HEK293T (cell line): ENCODE measurements at places on chromosomes 1 and 21.

DNA sequence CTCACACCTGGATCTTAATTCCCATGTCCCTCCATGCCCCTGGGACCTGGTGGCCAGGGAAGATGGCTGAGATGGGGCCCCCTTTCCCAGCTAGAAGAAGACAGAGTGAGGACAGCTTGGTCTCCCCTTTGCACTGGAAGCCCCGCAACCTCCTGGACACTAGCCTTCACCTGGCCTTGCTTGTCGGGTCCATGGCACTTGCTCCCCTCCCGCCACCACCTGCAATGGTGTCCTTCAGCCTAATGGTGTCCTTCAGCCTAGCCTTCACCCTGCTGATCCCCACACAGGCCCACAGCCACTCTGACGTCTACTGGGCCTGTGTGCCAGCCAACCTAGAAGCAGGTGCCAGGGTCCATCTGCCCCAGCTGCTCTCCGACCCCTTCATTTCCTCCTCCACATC lies 45.9 kb upstream of the EDN2 start:
- DNase-seq = no peak

- no peak for DNase-seq
These were observed 80.7 kb downstream of the UBE4B start for GRCh38 chr1:10113501-10113900.

GRCh38 chr1:201019321-201019977 lies 4.1 kb downstream of the KIF21B start:
- no peak for DNase-seq

DNA sequence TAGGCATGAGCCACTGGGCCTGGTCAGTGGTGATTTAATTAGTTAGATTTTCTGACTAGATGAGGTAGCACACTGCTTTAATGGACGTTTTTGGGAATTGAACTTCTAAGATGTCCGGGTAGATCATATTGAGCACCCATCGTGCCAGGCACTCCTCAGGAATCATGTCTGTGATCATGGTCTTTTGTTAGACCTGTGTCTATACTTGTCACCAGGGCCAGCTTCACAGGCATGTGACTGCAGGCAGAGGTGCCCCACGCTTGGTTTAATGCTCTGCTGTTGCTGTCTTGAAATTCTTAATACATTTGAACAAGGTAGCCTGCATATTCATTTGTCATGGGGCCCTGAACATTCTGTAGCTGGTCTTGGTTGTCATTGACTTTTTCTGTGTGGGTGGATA lies 19.6 kb downstream of the UBE4B start:
- DNase-seq = no peak

DNA sequence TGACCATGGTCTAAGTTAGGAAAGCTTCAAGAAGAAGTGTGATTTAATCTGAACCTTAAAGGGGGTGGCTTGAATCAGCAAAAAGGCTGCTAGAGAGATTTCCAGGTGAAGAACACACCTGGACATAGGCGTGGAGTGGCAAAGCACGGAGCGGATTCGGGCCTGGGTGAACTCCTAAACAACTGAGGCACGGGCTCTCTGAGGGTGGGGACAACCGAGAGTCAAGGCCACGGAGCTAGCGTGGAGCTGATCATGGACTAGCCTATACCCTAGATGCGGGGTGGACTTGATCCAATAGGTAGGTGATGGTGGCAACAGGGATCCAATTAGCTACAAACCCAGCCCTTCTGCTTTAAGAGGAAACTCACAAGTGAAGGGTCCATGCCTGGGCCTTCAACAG lies 27.8 kb downstream of the SYT2 start:
- DNase-seq = no peak

DNA sequence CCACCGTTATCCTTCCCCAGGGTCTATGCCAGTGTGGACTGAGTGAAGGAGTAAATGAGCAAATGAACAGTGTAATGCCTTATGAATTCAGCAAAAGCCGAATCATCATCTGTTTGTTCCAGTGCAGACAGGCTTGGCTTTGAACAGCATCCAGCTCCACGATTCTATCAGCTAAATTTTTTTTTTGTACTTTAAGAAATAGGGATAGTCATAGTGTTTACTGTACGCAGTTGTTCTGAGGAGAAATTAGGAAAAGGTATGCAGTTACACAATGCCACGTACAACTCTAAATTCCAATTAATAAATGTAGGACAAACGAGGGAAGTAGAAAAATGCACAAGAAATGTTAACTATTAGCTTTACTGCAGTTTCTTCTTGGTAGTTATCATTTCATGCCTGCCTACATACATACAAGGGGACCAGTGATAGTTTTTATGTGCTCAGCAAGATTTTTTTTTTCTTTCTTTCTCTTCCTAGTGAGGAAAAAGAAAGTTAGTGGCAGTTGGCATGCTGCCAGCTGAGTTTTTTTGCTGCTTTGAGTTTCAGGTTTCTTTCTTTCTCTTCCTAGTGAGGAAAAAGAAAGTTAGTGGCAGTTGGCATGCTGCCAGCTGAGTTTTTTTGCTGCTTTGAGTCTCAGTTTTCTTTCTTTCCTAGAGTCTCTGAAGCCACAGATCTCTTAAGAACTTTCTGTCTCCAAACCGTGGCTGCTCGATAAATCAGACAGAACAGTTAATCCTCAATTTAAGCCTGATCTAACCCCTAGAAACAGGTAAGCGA lies at the start of gene IFI44L:
Gene IFI44L, plus strand, starts transcription at position 646 of the 777 bp plus-strand sequence. CDS start 7,468 bp downstream, outside the sequence.
- no peak for DNase-seq

GRCh38 chr21:41280115-41280919 lies 36.3 kb upstream of the FAM3B start:
- no peak for DNase-seq

GRCh38 chr1:44637702-44638411 lies 36.4 kb downstream of the TMEM53 start:
- no peak for DNase-seq

GRCh38 chr1:161726473-161727255 lies 5.3 kb downstream of the FCRLB start:
- DNase-seq = peak; percentile 85

DNA sequence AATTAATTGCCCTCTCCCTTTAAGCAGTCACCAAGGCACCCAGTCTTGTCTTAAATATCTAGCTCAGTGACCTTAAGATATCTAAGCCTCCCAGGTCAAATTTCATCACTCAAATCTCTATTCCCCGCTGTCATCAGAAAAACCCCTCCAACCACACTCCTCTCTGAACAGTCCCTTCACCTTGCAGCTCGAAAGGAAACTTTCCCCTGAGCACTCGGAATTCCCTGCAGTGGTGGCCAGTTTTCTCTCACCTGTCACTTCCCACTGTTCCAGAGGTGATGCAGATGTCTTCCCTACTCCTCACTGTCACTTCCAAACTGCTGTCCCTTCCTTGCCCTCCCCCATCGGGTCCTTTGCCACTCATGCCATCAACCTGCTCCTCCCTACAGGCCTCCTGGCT lies 15.3 kb upstream of the SSX2IP start:
- DNase-seq = no peak

DNA sequence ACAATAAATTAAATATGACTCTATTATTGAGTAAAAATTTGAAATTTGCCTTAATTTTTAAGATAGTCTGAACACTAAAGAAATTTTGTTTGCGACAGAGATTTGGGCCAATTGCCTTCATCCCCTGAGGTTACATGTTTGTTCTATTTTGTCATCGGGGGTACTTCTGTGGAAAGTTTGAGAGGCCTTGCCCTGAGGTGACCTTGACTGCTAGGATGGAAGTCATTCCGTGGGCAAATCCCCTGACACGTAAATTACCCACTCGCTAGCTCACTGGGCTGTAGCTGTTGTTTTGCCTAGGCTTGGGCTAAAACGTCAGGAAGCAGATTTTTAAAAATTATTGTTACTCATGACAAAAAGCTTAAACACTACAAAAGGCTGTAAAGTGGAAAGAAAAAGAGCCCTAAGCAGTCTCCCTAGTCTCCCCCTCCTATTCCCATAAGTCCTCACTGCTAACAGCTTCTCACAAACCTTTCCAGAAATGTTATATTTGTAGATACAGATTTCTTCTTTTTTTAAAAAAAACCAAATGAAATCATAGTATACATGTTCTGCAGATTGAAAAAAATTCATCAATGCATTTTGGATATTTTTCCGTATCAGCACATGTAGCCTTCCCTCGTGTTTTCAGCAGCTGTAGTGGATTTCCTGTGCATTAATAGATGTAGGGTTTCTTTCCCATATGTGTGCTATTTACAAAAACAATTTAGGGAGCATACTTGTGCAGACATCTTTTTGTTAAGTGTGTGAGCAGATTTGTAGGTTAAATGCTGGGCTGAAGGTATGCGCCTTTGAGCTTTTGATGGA lies 142.7 kb downstream of the MRPS6 start:
- DNase-seq = no peak

GRCh38 chr1:160807247-160807646 lies 11.3 kb downstream of the LY9 start:
- no peak for DNase-seq

DNA sequence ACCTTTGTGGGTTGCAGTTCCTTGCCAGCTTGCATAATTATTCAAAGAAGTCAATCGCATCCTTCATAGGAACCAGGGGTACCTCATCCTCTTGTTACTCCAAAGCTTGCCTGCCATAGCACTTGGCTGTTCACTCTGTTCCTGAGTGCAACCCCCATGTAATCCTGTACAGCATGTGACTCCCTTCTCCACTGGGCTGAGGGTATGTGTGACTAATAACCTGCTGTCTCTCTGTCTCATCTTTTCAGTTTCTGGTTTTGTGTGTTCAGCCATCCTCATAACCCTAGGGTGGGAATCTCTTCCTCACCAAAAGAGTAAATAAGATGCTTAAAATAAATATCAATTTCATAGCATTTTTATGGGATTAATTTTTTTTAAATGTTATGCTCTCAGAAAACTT lies 351.9 kb downstream of the S1PR1 start:
- no peak for DNase-seq

DNA sequence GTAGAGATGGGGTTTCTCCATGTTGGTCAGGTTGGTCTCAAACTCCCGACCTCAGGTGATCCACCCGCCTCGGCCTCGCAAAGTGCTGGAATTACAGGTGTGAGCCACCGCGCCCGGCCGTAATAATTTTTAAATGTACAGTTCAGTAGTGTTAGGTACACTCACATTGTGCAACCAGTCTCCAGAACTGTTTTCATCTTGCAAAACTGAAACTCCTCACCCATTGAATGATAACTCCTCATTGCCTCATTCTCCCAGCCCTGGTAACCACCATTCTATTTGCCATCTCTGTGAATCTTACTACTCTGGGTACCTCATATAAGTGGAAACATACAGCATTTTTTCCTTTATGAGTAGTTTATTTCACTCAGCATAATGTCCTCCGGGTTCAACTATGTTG lies 3.4 kb downstream of the NLRP3 start:
- no peak for DNase-seq

GRCh38 chr21:39079617-39080016 lies 103.6 kb downstream of the PSMG1 start:
- DNase-seq = no peak

DNA sequence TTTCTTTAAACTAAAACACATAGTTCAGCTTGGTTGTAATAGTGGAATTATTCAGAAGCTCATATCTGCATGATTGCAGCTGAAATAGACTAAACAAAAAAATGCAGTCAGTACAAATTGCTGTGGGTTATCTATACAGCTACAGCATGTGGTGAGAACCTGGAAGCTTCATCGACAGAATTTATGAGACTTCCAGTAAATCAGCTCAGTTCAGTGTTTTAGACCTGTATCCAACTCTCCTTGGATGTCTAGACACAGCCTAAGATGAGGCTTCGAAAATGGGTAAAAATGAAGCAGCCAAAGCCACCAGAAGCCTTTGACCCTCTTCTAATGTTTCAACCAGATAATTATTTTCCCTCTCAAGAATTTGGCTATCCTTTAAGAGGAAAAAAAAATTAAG lies 127.1 kb upstream of the C1orf105 start:
- DNase-seq = no peak

GRCh38 chr1:17014671-17015567 lies 3.2 kb upstream of the ATP13A2 start:
- DNase-seq = no peak

DNA sequence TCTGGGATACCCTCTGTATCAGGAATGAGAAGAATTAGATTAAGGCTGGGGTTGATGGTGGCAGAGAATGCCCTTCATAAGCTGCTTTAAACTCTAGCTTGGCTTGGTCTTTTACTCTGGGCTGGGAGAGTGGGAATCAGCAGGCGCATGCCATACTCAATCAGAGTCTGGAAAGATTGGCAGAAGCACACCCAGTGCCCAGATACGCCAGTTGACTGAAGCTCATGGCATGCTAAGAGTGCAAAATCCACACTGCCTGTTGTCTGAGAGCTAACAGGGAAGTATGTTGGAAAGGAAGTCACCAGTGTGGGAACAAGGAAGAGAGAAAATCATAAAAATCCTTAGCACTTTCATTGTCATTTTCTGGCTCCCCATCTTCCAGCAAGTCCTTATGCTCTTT lies 53.0 kb downstream of the HMCN1 start:
- DNase-seq = no peak

GRCh38 chr1:234543442-234544086 lies 64.6 kb upstream of the TARBP1 start:
- no peak for DNase-seq

DNA sequence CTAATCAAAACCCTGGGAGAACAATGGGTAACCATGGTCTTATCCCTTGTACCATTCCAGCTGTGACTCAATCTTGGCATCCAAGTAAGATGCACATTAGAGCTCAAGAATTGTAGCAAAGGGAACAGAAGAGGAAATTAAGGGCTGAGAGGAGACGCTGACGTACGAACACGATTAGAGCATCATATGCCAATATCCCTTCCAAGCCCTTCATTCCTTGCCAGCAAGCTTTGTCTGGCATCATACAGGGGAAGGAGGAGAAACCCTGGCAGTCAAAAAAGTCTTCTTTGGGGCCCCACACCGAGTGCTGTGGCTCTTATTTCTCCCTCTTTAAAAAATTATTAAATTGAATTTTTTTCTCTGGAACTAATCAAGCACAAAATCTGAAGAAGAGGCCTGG lies 120.9 kb downstream of the ASTN1 start:
- no peak for DNase-seq

DNA sequence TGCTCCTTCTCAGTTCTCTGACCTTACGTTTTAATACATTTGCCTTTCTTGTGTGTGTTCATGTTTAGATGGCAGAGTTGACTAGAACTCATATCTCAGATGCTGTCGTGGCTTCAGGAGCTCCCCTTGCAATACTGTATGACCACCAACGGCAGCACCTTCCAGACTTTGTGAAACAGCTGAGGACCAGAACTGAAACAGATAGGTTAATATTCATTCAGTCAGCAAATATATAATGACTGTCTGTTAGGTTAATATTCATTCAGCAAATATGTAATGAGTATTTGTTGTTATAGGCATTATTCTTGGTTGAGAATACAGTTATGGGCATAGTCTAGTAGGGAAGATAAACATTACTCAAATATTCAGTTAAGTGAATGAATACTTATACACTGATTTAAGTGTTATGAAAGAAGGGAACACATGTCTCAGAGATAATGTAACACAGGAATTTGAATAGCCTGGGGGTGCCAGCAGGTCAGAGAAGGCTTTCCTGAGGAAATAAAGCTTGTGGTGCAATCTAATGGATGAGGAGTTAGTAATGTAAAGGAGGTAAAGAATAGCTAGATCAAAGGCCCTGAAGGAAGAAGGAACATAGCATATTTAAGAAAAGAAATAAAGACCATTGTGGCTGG lies 88.5 kb downstream of the CEP350 start:
- DNase-seq = no peak

DNA sequence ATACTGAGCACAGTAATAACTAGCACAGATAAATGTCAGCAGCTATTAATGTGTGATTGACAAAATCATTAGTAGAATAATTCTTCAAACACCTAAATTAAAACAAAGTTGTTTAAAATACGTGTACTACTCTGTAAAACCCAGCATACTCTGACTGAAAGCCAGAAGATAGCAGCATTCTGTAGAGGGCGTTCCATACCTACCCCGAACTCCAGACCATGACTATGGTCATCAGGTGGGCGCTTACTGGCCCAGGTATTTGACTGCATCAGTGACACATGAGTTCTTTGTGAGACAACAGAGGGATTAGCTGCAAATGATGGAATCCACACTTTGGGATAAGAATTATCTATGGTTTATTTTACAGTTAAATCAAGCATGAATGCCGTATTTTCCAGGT lies 139.7 kb upstream of the POGK start:
- no peak for DNase-seq
